Mammary epithelial cell (primary cell): ENCODE measurements at places on chromosomes 1 and 21. TPM values are rescaled to one million over a fixed set of nuclear protein-coding genes. Genes with fewer than 3 reads are reported as not detected.

DNA sequence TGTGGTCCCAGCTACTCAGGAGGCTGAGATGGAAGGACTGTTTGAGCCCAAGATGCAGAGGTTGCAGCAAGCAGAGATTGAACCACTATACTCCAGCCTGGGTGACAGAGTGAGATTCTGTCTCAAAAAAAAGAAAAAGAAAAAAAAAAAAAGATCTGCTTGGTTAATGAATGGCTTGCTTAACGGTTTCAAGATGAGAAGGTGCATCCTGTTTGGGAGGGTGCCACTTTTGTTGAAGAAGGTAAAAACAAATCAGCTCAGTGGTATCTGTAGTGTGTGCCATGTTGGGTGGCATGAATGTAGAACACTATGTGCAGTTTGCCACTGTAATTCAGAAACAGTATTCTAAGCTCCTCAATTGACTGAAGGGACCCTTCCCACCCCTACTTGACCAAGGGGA is 94.9 kb upstream of the ETV3 start:
- no peak for DNase-seq

DNA sequence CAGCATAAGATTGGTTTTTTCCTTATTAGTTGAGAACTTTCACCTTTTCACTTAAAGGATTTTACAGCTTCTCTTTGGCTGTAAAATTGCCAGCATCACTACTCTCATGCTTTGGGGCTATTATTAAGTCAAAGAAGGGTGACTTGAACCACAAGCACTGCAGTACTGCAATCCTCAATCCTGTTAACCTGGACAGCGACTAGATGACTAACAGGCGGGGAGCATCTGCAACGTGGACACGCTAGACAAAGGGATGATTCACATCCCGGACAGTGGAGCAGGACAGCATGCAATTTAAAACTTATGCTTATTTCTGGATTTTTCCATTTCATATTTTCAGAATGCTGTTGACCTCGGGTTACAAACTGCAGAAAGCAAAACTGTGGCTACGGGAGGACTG is 8.1 kb downstream of the ARV1 start:
- peak; percentile 69 for DNase-seq

Gene S100B
- total RNA-seq: 1.2 TPM

Gene HIVEP3
- total RNA-seq: 4.6 and 7.9 TPM in 2 replicates

GRCh38 chr1:91501523-91501851 is 836 bp downstream of the CDC7 start:
- no peak for DNase-seq

GRCh38 chr1:150008699-150009098 is 1.8 kb downstream of the OTUD7B start:
- DNase-seq: no peak

DNA sequence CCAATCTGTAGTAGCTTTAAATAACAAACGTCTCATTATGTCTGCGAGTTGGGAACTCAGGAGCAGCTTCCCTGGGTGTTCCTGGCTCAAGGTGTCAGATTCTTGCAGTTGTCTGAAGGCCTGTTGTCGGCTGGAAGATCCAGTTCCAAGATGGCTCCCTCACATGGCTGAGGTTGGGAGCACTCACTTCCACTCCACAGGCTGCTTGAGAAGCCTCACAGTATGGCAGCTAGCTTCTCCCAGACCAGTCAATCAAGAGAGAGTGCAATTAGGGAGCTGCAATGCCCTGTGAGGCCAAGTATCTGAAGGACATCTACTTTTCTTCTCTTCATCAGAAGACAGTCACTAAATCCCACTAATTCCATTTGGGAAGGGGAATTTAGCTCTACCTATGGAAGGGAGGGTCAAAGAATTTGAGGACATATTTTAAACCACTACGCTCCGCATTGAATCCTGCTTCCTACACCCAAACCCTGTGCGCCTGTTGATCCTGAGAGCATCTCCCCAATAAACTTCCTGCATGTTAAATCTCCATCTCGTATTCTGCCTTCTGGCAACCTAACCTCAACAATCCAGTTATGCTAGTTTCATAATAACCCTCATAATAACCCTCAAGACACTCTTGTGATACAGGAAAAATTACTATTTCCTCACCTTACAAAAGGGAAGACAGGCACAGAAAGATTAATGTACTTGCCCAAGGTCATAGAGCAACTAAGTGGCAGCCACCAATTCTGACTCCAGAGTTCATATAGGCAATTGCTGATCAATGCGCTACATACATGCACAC is 3.6 kb upstream of the VPS26C start:
- no peak for DNase-seq

Gene HNRNPCL2
- total RNA-seq: not detected

GRCh38 chr1:40270152-40270834 is 12.3 kb downstream of the ZMPSTE24 start:
- peak; percentile 75 for DNase-seq

DNA sequence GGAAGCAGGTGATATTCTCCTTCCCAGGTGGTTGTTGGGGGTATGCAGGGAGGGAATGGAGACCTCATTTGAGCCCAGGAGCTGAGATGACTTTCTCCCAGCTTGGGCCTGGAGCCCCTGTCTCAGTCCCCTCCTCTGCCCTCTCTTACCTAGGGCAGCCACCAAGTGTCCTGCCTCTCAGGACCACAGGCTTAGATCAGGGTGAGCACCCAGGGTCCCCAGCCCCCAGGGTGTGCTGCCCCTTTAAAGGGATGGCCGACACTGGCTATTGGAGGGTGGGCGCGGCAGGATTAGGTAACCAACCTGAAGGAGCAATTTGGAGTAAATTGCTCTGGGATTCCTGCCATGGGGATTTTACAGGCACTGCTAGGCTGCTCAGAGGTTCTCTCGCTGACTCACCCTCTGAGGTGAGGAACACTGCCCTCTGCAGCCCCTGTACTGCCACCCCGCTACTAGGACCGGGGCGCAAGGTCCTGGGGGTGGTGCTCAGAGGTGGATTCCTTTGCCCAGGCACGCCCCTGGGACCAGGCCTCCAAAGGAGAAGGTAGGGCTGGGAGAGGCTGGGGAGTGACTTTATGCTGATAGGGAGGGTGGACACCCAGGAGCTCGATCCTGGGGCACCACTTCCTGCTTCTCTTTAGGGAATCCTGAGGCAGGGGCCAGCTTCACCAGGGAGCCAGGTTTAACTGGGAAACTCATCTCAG is 1.5 kb downstream of the RPS6KA1 start:
- peak; percentile 97 for DNase-seq

GRCh38 chr1:112904071-112904830 is 51.7 kb downstream of the SLC16A1 start:
- DNase-seq: peak; percentile 98

DNA sequence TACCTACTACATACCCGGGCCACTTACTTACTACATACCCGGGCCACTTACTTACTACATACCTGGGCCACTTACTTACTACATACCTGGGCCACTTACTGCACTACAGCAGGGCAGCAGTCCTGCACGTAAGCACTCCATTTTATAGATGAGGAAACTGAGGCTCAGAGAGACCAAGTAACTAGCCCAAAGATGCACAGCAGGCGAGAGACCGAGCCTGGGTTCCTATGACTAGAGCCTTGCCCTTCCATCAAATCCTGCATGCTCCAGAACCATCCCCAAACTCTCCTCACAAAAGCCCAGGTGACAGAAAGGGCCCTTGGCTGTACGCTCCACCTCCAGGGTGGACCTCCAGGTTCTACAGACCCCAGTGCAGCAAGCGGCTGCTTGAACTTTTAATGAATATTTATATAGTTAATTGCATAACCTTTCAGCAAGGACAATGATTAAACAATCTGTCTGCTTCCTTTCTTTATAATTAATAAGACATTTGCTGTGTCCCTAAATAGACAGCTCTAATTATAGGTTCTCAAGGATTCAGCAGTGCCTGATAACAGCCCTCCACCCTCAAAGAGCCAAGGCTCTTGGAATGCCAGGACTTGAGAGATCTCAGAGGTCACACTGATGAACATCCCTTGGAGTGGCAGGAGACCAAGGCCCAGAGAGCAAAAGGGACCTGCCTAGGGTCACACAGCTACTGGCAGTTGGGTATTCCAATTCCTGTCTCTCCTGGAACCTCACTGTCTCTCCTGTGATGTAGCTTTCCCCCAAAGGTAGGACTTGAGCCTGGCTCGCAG is 43.4 kb downstream of the LRP8 start:
- DNase-seq: no peak

GRCh38 chr1:181595234-181595633 is 111.9 kb downstream of the CACNA1E start:
- no peak for DNase-seq

Gene C8A
- not detected in 2 replicates for total RNA-seq

DNA sequence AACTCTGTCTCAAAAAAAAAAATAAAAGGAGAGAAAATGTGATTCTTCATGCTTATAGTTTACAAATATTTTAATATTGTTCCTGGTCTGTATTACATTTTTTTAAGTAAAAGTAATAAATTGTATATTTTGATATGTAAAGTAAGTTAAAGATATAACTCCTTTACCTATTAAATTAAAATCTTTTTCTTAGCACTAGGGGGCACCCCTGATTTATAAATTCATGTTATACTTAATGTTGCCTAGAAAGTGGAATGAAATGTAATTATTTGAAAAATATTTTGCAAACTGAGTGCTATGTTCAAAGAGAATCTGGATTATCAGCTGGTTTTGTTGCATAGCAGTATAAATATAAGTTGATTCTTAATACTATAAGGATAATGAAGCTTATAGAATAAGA is 49.2 kb downstream of the RALGPS2 start:
- DNase-seq: no peak
